ENCODE measurements at places on chromosomes 3 and 15. TPM values are rescaled to one million over a fixed set of nuclear protein-coding genes. Genes with fewer than 3 reads are reported as not detected.

The RASGRP1 gene
- total RNA-seq, result 0.76 TPM

The REC114 gene
- not detected for total RNA-seq

The BLM gene
- total RNA-seq, result 4.2 TPM

The MORC1 gene
- total RNA-seq, result not detected

The THRB gene
- 0.33 TPM for total RNA-seq

The NSUN3 gene
- 10.1 TPM for total RNA-seq

The RASGRF1 gene
- not detected for total RNA-seq

The BCL2A1 gene
- 1.4 TPM for total RNA-seq

The GUCA1C gene
- total RNA-seq, result not detected

The HSPBAP1 gene
- 5.9 TPM for total RNA-seq

The LIPC gene
- total RNA-seq, result not detected

The GOLGA8M gene
- not detected for total RNA-seq

The SOX14 gene
- total RNA-seq, result not detected

The GOLGA8T gene
- not detected for total RNA-seq

The CCNL1 gene
- 152 TPM for total RNA-seq

The CYP8B1 gene
- not detected for total RNA-seq

The TXNRD3 gene
- 8.2 TPM for total RNA-seq

The ITIH4 gene
- total RNA-seq, result 0.96 TPM

The ADAMTS9 gene
- 54.9 TPM for total RNA-seq

The MOBP gene
- total RNA-seq, result 0.19 TPM

The TUSC7 gene
- total RNA-seq, result not detected

The ALS2CL gene
- 8.8 TPM for total RNA-seq

The FBXO40 gene
- total RNA-seq, result not detected

The THBS1 gene
- total RNA-seq, result 11,178 TPM

The GPR149 gene
- total RNA-seq, result not detected

The IL17RD gene
- 0.98 TPM for total RNA-seq

The TNFSF10 gene
- 36.4 TPM for total RNA-seq

The TMCO5A gene
- not detected for total RNA-seq

The AADACL2 gene
- total RNA-seq, result not detected

The IMPG2 gene
- total RNA-seq, result 0.98 TPM

The BAHD1 gene
- 16.0 TPM for total RNA-seq

The ZNF710 gene
- 25.2 TPM for total RNA-seq

The RPLP1 gene
- total RNA-seq, result 115 TPM

The CASR gene
- under 0.01 TPM for total RNA-seq

The INTS14 gene
- 44.7 TPM for total RNA-seq

The CRYBG3 gene
- 28.1 TPM for total RNA-seq

The ATP13A5 gene
- total RNA-seq, result not detected

The CCK gene
- not detected for total RNA-seq

The ADCY5 gene
- not detected for total RNA-seq

The TJP1 gene
- 152 TPM for total RNA-seq

The SH2D7 gene
- total RNA-seq, result not detected

The GPR87 gene
- total RNA-seq, result 0.33 TPM

The IFT80 gene
- 21.9 TPM for total RNA-seq

The STRC gene
- total RNA-seq, result not detected

The ERICH6 gene
- not detected for total RNA-seq

The POPDC2 gene
- total RNA-seq, result 0.48 TPM

The SNTN gene
- not detected for total RNA-seq

The ROPN1B gene
- not detected for total RNA-seq

The FGF7 gene
- 0.98 TPM for total RNA-seq

The UBAP1L gene
- 1.6 TPM for total RNA-seq

The TMEM207 gene
- not detected for total RNA-seq

The SLC22A13 gene
- total RNA-seq, result under 0.01 TPM

The ADGRG7 gene
- total RNA-seq, result not detected

The GOLGA8R gene
- total RNA-seq, result 2.3 TPM

The C3orf49 gene
- not detected for total RNA-seq

The DTX3L gene
- total RNA-seq, result 14.0 TPM

The COL8A1 gene
- 860 TPM for total RNA-seq
